ENCODE measurements at places on chromosomes 12 and 14. TPM values are rescaled to one million over a fixed set of nuclear protein-coding genes. Genes with fewer than 3 reads are reported as not detected.
A peak's percentile ranks its signal among the peaks of the same experiment; 100 is the strongest.

DNA sequence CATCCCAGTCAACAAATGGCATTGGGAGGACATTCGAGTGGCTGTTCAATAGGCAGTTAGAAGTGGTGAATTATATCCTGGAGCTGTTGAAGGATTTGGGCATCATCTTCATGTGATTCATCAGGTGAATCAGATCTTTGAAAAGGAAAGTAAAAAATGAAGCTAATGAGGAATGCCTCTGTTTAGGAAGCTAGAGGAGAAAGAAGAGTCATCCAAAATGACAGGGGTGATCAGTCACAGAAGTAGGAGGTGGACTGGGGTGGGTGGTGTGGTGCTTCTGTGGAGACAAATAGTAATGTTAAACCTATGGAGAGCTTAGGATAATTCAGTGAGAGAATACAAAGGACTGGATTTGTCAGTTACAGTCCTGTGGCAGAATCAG lies 32.7 kb downstream of the DIP2B start:
- no peaks in the 10 kb centered on the region for H3K27me3 ChIP-seq
- no peak for DNase-seq
- H3K27ac ChIP-seq = no peak overlapping the region
- no peak overlapping the region for H3K4me3 ChIP-seq
- no peaks in the 10 kb centered on the region for H3K36me3 ChIP-seq

- no peak for DNase-seq
- no peaks in the 10 kb centered on the region for H3K4me1 ChIP-seq
- H3K4me3 ChIP-seq = no peak overlapping the region
- no peaks in the 10 kb centered on the region for H3K36me3 ChIP-seq
- H3K27ac ChIP-seq = no peak overlapping the region
- no peaks in the 10 kb centered on the region for H3K27me3 ChIP-seq
Observed at GRCh38 chr14:41558490-41558889, 48.2 kb upstream of the LRFN5 start.

DNA sequence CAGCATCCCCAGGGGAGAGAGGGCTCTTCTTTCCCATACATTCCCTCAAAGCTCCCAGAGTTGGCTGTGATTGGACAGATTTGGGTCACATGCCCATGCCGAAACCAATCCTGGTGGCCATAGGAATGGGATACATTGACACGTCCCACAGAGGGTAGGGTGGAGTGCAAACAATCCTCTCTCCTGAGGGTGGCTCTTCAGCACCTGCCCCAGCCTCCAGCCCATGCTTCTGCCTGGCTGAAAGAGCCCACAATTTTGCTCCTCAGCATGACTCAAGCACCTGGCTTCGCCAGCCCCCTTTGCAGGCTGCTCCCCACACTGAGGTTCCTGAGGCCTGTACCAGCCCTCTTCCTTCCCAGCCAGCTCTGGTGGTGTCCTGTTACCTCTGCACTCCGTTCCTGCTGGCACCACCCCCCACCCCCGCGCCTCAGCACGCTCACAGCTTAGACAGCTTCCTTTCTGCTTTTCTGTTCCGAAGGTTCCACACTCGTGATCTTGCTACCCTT lies 71.7 kb downstream of the CCDC92 start:
- H3K27me3 ChIP-seq = no peaks in the 10 kb centered on the region
- H3K36me3 ChIP-seq = no peaks in the 10 kb centered on the region
- no peak overlapping the region for H3K27ac ChIP-seq
- no peak for DNase-seq
- no peaks in the 10 kb centered on the region for H3K4me1 ChIP-seq

The MYO1H gene
- 1.0 TPM for polyA plus RNA-seq

DNA sequence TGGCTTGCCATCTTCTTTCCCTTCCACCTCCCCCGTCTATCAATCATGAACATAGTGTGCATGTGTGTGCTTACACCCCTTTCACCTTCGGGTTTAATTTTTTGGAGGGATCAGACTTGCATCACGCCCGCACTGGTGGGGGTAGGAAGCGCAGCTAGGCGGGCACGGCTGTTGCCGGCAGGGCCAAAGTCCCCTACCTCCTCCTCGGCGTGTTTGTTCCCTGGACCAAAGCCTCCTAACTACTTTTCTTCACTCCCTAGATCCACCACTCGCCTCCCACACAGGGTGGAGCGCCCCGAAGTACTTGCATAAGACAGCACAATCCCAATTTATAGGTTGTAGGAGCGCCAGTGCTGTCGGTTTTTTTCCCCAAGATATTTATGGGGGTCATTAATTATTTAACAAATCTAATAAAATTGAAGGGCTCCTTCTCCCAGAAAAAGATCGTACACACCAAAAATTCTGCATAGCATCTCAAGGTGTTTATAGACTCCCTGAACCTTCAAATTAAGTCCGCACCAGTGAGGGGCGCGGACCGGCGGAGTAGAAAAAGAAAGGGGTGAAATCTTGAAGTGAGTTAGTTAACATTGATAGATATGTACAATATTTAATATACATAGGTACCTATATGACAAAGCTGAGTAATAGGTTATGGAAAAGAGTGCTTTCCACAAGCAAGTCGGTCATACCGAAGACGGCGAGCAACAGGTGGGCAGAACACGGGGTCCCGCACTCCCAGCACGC lies 717 bp downstream of the PKP2 start:
- peak overlapping the region; percentile 75 for H3K27ac ChIP-seq
- H3K4me1 ChIP-seq = peaks cover 48% of the 10 kb centered on the region
- H3K36me3 ChIP-seq = no peaks in the 10 kb centered on the region
- peaks cover 4% of the 10 kb centered on the region for H3K27me3 ChIP-seq

GRCh38 chr14:78016532-78016931 lies 153.6 kb upstream of the NRXN3 start:
- DNase-seq = no peak
- no peaks in the 10 kb centered on the region for H3K36me3 ChIP-seq
- H3K4me1 ChIP-seq = no peaks in the 10 kb centered on the region
- H3K27ac ChIP-seq = no peak overlapping the region
- H3K4me3 ChIP-seq = no peak overlapping the region
- no peaks in the 10 kb centered on the region for H3K27me3 ChIP-seq

- no peaks in the 10 kb centered on the region for H3K4me1 ChIP-seq
- no peak overlapping the region for H3K27ac ChIP-seq
- no peak overlapping the region for H3K4me3 ChIP-seq
- no peaks in the 10 kb centered on the region for H3K27me3 ChIP-seq
- no peak for DNase-seq
Observed at GRCh38 chr14:48943913-48944312, 642.3 kb downstream of the RPS29 start.

GRCh38 chr12:130879212-130879686 lies 7.4 kb downstream of the RAN start:
- H3K4me3 ChIP-seq = no peak overlapping the region
- no peak overlapping the region for H3K27ac ChIP-seq
- H3K4me1 ChIP-seq = peaks cover 17% of the 10 kb centered on the region
- DNase-seq = no peak

DNA sequence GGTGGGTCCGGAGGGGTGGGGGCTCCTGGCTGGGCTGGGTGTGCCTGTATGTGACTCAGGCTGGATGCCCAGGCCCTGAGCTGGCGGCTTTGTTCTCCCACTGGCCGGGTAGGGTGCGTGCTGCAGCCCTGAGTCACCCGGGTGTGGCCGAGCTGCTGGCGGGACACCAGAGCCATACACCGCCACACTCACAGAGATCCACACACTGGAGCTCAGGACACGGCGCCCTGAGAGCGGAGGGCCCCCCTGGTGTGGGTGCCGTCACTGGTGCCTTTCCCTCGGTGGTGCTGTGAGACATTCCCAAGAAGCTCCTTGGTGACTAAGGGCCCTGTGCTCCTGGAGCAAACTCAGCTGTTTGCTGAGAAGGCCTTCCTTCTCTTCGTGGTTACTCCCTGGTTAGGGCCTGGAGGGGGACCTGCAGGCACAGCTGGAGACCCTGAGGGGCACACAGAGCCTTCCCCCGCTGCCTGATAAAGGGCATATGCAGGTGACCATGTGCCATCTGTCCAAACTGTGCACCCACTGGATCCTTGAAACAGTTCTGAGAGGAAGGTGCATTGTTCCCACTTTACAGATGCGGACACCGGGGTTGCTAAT lies 44.3 kb downstream of the KRT80 start:
- H3K27ac ChIP-seq = peak overlapping the region; percentile 53
- no peaks in the 10 kb centered on the region for H3K36me3 ChIP-seq
- no peak overlapping the region for H3K4me3 ChIP-seq
- H3K4me1 ChIP-seq = peaks cover 43% of the 10 kb centered on the region
- H3K27me3 ChIP-seq = peaks cover under 1% of the 10 kb centered on the region
- DNase-seq = peak; percentile 96

DNA sequence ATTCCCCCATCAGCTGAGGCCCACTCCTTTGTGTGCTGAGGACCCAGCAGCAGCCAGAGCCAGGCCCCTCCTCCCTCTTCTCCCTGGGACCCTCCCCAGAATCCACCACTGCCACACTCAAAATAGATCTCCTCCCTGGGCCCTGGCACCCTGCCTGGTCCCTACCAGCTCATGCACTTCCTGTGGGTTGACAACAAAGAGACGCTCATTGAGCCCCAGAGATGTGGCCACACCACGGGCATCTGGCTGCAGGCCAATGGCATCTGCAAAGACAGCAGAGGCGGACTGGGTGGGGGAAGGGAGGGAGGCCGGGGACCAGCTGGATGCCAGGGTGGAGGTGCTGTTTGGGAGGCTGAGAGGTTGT lies 16.0 kb upstream of the ENDOU start:
- peak; percentile 37 for DNase-seq
- H3K4me3 ChIP-seq = no peak overlapping the region
- no peak overlapping the region for H3K27ac ChIP-seq
- no peaks in the 10 kb centered on the region for H3K36me3 ChIP-seq
- no peaks in the 10 kb centered on the region for H3K27me3 ChIP-seq
- peaks cover 4% of the 10 kb centered on the region for H3K4me1 ChIP-seq

DNA sequence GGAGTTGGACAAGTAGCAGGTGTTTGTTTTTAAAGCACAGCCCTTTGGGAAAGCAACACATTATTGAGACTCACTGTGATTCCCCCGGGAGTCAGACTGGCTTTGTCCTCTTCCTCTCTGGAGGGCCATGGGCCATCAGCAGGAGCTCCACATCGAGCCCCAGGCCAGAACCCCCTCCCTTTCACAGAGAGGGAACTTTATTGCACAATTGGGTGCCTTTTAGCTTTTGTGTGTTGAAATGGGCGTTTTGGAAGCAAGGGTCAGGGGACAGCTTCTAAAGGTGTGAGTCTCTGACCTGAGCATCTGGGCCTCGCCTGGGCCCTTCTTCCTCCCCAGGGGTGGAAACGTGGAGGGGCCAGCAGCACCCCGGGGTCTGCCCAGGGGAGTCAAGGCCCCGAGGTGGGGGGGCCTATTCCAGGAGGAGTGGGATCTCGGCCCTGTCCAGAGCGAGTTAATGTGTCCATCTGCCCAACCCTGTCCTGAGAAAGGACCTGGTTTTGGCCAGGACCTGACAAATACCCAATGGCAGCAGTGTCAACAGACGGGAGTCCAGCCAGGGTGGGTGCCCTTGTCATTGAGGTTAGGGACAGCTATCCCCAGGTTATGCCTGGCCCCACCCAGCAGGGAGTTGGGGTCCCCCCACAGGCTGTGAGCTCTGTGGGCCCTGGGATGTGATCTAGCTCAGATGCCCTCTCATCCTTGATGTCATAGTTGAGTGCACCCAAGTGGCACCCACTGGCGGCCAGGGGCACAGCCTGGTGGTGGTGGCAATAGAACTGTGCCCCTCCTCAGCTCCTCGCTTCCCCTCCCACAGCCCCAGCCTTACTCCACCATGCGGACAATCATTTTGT lies 37.1 kb downstream of the SLC8B1 start:
- no peak overlapping the region for H3K4me3 ChIP-seq
- DNase-seq = no peak
- H3K27ac ChIP-seq = no peak overlapping the region
- H3K4me1 ChIP-seq = peaks cover 16% of the 10 kb centered on the region
- peaks cover 65% of the 10 kb centered on the region for H3K36me3 ChIP-seq

- no peaks in the 10 kb centered on the region for H3K4me1 ChIP-seq
- H3K27ac ChIP-seq = no peak overlapping the region
- no peak overlapping the region for H3K4me3 ChIP-seq
- no peak for DNase-seq
- no peaks in the 10 kb centered on the region for H3K36me3 ChIP-seq
Observed at GRCh38 chr14:22039938-22040780, 366.5 kb upstream of the OR4E1 start.

The YARS2 gene
- 22.9 TPM for polyA plus RNA-seq

DNA sequence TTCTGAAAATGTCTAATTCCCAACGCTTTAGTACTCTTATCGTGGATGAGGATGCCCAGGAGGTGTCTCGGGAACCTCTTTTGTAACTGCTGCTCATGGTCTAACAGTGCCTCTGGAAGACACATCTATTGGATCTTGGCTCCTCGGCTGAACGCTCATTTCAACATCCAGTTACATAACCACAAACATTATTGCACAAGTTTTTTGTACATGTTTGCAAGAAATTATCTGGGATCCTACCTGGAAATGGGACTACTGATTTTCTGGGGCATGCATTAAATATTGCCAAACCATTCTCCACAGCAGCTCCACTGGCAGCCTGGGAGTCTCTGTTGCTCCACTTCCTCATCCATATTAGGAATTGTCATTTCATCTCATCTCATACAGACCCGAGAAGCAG lies 117.5 kb upstream of the EVL start:
- no peak overlapping the region for H3K4me3 ChIP-seq
- H3K27ac ChIP-seq = no peak overlapping the region
- peaks cover 35% of the 10 kb centered on the region for H3K4me1 ChIP-seq
- H3K27me3 ChIP-seq = peaks cover 4% of the 10 kb centered on the region
- DNase-seq = peak; percentile 33

- peaks cover 5% of the 10 kb centered on the region for H3K36me3 ChIP-seq
- H3K27me3 ChIP-seq = no peaks in the 10 kb centered on the region
Observed at GRCh38 chr12:96308881-96309280, 91.4 kb downstream of the CDK17 start.

The PTGER2 gene
- polyA plus RNA-seq = 4.6 TPM

The CLEC1A gene
- polyA plus RNA-seq = 2.5 TPM

DNA sequence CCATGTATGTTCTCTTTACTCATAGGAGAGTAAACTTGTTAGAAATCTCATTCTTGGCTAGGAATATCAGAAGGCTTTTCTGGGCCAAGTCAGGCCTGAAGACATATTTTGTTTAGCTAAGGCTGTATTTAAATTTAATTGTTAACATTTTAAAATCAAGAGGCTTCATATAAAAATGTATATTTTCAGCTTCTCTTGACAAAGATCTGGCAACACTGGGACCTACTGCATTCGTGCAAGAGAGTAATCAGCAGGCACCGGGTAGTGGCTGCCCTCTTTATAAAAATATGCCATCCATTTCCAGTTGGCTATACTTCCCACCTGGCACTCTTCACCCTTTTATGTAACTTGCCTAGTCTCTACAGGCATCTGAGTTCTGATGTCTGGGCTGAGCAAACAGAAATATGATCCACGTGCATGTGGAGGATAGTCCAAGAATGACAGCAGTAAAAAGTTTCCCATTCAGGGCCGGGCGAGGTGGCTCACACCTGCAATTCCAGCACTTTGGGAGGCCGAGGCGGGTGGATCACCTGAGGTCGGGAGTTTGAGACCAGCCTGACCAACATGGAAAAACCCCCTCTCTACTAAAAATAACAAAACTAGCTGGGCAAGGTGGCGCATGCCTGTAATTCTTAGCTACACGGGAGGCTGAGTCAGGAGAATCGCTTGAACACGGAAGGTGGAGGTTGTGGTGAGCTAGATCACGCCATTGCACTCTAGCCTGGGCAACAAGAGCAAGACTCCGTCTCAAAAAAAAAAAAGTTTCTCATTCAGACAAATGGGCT lies 2.0 kb upstream of the SOS2 start:
- no peaks in the 10 kb centered on the region for H3K27me3 ChIP-seq
- DNase-seq = no peak
- no peaks in the 10 kb centered on the region for H3K36me3 ChIP-seq
- no peak overlapping the region for H3K27ac ChIP-seq
- H3K4me1 ChIP-seq = peaks cover 5% of the 10 kb centered on the region

The YEATS4 gene
- polyA plus RNA-seq = 21.0 TPM

The SLC17A8 gene
- polyA plus RNA-seq = 1.5 TPM

- no peak overlapping the region for H3K4me3 ChIP-seq
- no peak for DNase-seq
- no peaks in the 10 kb centered on the region for H3K27me3 ChIP-seq
- H3K4me1 ChIP-seq = peaks cover 12% of the 10 kb centered on the region
- no peak overlapping the region for H3K27ac ChIP-seq
Observed at GRCh38 chr14:68856572-68856971, 63.7 kb upstream of the ZFP36L1 start.
